Breast epithelium (tissue), 4 donors: ENCODE measurements at places on chromosomes 3 and 15. TPM values are rescaled to one million over a fixed set of nuclear protein-coding genes. Genes with fewer than 3 reads are reported as not detected.

GRCh38 chr3:174462916-174463315 is 396.2 kb upstream of the NAALADL2 start:
- no peak overlapping the region for H3K4me3 ChIP-seq
- no peaks in the 10 kb centered on the region for H3K36me3 ChIP-seq
- H3K27ac ChIP-seq = no peak overlapping the region
- H3K27me3 ChIP-seq = no peaks in the 10 kb centered on the region
- no peaks in the 10 kb centered on the region for H3K4me1 ChIP-seq
- no peak for DNase-seq

GRCh38 chr15:77844798-77845446 is 212.2 kb upstream of the LINGO1 start:
- H3K27ac ChIP-seq = no peak overlapping the region
- no peaks in the 10 kb centered on the region for H3K27me3 ChIP-seq
- H3K36me3 ChIP-seq = no peaks in the 10 kb centered on the region
- H3K4me3 ChIP-seq = no peak overlapping the region

AHSG gene
- not detected for total RNA-seq

GRCh38 chr3:522888-523287 is 326.3 kb downstream of the CHL1 start:
- no peak overlapping the region for H3K27ac ChIP-seq
- H3K4me1 ChIP-seq = no peaks in the 10 kb centered on the region
- H3K36me3 ChIP-seq = no peaks in the 10 kb centered on the region
- no peak for DNase-seq
- H3K4me3 ChIP-seq = no peak overlapping the region
- H3K27me3 ChIP-seq = no peaks in the 10 kb centered on the region

CAPN7 gene
- 91.4 TPM for total RNA-seq
